NCI-H345 (cell line): ENCODE measurements at places on chromosomes 4 and X.
A peak's percentile ranks its signal among the peaks of the same experiment; 100 is the strongest.

DNA sequence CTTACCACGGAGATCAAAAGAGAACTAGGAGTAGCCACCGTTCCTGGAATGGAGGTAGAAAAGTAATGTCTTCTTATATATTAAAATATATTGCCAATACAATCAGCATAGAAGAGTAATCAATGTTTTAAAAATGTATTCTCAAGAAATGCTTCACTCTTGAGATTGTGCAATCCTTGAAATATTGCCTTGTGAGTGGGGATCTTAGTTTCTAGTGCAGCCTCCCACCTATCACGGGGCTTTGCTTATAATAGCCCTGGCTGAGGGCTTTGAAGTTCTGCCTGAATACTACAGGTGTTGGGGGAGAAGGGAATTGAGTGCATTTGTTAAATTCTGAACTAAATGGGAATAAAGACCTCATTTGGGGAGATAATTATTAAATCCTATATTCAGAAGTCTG is 55.5 kb downstream of the VGLL1 start:
- DNase-seq, result no peak

DNA sequence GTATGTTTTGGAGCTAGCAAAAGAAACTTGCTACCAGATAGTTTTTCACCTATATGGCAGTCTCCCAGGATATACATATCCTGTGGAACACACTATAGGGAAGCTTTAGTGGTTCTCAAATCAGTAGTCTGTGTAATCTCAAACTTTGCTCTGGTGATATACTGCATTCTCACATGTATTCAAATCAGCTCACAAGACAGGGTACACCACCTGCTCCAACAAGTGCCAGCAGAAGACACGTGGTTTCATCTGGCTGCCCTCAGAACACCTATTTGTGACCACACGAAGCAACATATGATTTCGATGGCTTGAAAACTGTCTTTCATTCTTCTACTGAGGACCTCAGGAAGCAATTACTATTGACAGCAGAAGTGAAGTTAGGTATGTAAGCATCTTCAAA is 37.7 kb downstream of the BCLAF3 start:
- no peak for DNase-seq

DNA sequence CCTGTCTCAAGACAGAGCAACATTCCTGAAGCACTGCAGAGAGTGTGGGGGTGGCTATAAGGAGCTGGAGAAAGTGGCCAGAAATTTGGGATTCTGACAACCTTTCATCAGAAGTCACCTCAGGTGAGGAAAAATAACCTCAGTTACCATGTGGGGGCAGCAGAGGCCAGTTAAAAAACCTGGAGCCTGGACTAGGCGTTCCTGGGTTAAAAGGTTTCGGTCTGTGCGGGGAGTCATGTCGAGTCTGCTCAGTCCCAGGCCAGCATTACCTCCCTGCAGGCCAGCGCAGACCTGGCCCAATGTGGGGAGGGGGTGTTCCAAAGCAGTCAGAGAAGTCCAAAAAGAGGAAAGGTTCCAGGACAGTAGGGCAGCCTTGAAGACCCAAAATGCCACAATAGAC is 10.9 kb upstream of the NALF2 start:
- peak; percentile 21 for DNase-seq

DNA sequence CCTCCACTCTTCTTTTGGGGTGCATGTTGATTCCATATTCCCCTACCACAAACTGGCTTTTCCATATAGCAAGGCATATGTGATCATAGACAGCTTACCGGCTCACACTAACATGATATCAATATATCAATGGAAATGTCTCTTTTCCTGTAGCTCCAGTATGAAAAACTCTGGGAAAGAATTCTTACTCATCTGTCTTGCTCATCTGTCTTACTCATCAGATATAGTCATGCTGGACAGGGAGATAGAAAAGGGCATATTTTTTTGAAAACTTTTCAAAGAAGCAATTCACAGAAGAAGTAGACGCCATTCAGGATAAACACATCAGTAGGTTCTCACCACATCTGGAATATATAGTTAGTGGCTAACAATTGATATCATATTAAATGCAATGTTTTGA is 794.7 kb downstream of the RAB28 start:
- no peak for DNase-seq

DNA sequence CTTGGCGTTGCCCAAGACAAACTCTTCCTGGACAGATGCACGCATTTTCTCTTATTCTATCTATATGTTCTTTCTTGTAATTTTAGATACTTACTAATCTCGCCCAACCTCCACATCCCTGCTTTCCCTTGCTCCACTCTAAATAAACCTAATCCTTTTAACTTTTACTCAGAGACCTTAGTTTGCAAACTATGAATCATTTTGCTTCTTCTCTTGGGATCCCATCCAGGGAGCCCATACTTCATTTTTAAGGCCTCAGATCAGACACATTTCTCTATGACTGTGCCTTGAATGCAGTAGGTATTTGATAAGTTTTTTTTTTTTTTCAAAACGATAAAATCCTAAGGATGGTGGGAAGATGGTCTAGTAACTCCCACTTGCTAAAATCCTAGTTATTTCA is 353.8 kb upstream of the HAND2 start:
- DNase-seq, result no peak

GRCh38 chr4:22072240-22072639 is 123.7 kb upstream of the KCNIP4 start:
- no peak for DNase-seq

DNA sequence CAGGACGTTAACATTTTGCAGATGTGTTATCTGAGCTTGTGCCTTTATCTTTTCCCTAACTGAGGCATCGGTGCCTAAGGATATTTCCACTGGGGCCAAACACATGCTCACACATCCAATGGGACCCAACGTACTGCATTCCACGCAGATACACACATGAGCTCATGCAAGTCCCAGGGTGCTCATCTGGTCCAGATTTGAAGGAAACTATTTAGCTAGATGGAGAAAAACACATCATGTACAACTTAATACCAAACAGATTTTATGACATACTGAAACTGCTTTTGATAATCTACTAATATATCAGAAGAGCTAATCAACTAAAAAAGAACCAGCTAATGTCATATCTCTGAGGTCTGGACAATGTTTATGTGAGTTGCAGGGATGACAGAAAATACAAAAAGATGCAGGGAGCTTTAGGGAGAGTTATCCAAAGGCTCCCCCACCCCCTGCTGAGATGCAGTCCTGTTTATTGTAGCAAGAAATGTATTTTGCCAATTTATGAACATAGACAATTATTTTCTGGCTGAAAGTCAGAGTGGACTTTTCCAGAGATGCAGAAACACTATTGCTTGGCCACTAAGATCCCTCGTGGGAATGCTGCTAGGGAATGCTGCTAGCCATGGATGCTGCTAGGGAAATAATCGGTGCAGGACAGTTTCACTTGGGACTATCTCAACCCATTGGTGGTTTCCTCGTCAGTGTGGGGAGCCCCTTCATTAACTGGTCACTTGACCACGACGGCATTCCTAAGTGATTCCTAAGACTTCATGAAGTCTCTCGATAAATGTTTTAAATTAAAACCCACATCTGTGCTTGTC is 172.8 kb downstream of the SMIM20 start:
- no peak for DNase-seq

- DNase-seq, result no peak
These were observed 56.8 kb downstream of the SPANXN4 start for GRCh38 chrX:143082537-143082936.

- DNase-seq, result no peak
These were observed 146.4 kb upstream of the EOLA2 start for GRCh38 chrX:150084496-150085229.

DNA sequence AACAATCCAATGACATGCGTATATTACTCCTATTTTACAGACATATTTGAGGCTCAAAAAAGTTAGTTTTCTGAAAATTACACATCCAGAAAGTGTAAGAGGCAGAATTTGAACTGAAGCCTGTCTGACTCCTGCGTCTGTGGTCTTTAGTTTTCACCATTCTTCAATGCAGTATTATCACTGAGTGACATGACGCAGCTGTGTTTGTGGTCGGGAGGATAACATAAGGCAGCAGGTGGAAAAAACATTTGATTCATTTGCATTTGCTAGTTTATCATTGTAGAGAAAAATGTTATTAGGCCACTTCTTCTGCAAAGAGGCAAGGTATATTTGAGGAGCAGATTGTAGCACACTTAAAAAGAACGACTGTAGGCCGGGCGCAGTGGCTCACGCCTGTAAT is 186.7 kb downstream of the TENM3 start:
- no peak for DNase-seq

GRCh38 chrX:153969125-153969903 is 2.3 kb downstream of the HCFC1 start:
- no peak for DNase-seq
